ENCODE measurements at places on chromosomes 6 and 20.

GRCh38 chr6:28838634-28839442 lies 84.9 kb downstream of the TRIM27 start:
- DNase-seq: peak; percentile 87

GRCh38 chr6:147429794-147430193 lies 78.7 kb upstream of the SAMD5 start:
- no peak for DNase-seq

GRCh38 chr20:46307139-46307998 lies 929 bp downstream of the CDH22 start:
- DNase-seq: peak; percentile 41

- no peak for DNase-seq
Observed at GRCh38 chr20:8232332-8232731, 100.3 kb downstream of the PLCB1 start.

DNA sequence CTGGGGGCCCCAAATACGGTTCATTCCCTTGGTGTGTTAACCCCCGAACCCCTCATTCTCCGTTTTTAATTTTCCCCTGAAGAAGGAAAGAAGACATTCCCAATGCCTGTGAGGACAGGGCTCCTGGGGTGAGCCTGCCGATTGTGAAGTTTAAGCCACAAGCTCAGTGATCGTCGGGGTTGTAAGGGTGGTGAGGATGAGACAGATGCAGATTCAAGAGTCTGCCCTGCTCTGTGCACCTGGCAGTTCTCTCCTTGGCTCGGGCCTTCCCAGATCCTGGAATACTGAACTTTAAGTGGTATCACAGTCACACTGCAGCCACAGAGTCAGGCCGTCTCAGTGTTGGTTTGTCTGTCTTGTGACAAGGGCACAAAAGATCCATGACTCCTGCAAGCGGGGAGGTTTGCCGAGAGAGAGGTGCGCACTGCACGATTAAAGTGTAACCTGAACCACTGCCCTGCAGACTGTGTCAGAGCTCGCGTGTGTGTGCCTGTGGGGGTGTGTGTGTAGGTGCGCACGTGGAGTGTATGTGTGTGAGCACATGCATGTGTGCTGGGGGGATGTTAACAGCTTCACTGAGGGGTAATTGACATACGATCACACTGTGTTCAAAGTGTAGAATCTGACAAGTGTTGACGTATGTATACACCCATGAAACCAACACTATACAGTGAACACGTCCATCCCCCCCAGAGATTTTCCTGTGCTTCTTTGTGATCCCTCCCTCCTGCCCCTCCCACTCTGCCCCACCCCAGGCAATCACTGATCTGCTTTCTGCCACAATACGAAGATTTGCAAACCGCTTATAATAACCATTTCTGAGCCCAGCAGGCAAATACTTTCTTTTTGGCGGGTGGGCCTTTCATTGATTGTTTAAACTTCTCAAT lies 38.9 kb downstream of the RPP40 start:
- no peak for DNase-seq

DNA sequence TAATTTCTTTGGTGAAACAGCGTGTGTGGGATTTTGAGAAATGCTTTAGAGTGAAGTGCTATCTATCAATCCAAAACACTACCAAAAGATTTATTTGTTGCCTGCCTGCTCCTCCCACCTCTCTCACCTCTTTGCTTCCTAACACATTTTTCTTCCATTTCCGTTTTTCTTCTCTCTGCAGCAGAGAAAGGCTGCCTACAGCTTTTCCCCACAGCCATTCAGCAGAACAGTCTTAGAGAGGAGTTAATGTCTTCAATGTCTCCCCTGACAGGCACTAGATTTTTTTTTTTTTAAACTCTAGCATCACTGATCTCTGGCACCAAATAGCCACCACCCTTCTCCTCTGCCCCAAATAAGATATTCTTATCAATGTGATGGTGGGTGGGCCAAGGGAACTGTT lies 327.8 kb upstream of the MAN1A1 start:
- DNase-seq: no peak

DNA sequence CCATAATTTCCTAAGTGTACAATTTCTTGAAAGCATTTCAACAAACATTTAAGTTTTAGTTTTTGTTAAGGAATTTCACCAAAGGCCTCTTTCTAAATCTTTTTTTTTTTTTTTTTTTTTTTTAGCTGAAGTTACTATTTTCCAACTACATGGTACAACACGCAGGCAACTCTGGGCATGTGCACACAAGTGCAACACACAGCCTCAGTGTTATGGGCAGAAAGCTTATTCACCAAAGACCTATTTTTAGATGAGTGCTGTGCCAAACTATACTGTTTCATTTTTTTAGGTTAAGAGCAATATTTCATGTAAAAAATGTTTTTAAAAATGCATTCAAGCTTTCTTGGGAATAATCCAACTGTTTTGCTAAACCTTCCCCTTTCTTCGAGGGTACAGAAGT lies 42.0 kb upstream of the MAP3K4 start:
- DNase-seq: no peak

- DNase-seq: no peak
Observed at GRCh38 chr20:40986774-40987173, 41.8 kb upstream of the TOP1 start.

DNA sequence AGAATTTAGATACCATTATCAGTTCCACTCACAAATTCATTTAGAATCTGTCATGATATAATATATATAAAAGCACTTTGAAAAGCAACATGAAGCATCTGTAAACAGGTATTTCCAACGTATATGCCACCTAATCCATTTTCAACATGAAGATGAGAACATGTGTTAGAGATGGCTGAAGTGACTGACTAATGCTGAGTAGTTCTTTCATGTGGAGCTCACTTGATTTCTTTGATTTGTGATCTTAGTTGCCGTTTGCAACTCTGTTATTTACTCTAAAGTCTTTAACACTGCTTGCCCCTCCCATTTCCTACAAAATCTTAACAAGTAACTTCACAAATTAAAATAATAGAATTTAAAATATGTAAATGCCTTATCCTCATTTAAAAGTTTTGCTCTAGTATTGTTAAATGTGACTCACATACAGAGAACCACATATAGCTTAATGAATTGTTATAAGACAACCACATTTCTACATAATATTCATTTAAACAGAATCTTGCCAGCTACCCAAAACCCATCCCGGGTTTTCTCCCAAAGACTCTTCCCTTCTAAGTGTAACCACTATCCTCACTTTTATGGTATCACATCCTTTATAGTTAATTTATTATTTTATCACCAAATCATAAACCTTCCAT lies 78.3 kb downstream of the ME1 start:
- no peak for DNase-seq

DNA sequence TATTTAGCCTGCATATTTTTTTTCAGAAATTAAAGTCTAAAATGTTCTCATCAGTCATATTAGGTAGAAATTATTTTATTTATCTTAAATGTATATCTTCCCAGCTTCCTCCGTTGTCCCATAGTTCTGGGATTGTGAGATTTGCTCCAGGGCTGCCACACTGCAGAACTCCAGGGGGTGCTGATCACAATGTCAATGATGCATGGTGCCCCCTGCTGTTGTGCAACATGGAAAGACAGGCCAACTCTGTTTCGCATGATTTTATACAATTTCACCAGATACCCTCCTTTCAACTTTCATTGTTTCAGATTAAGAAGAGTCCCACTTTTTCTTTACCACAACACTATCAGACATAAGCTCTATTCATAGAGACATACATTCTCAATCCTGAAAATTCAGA lies 35.9 kb downstream of the ID4 start:
- DNase-seq: peak; percentile 19

DNA sequence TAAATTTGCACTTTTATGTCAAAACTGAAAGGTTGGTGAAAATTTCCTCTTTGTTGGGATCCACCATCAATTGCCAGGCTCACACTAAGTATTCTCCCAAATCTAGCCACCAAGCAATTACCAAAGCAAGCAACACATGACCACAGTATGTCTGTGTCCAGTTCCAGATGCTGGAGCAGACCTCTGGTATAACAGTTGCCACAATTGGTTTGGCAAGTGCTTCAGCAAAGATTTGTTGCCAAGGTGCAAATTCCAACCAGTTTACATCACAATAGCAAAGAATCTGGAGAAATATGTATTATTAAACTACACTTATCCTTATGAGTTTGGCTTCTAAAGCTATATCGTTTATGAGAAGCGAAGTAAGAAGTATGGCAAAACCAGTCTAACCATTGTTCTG lies 6.4 kb downstream of the GTF2H5 start:
- DNase-seq: peak; percentile 96

Data from fibroblast of skin of scalp (primary cell).